ENCODE measurements at places on chromosomes 2 and 18.

GRCh38 chr18:62954366-62954765, 239.0 kb downstream of the PHLPP1 start:
- DNase-seq = no peak

- DNase-seq = no peak
Measured at GRCh38 chr18:7303316-7304060, 72.6 kb downstream of the LRRC30 start.

- DNase-seq = no peak
Measured at GRCh38 chr2:12054956-12055618, 308.7 kb downstream of the LPIN1 start.

GRCh38 chr2:206084870-206085741, 868 bp downstream of the INO80D start:
- no peak for DNase-seq

GRCh38 chr2:112688086-112688880, 32.5 kb upstream of the NT5DC4 start:
- DNase-seq = no peak

DNA sequence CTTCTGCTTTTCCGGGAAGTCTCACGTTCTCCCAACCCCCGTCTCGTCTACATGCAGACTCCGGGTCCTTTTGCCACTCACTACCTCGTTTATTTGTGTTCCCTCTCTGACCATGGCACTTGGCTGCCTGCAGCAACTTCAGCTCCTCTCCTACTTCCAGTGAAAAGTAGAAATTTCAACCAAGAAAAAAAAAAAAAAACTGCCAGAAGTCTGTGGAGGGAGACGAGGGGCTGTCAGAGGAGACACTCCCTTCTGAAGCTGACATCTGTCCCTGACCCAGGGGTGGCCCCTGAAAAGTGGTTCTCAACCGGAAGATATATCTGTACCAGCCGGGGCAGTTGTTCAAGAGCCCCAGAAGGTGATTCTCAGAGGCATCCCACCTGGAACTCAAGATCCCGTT, 742 bp upstream of the MYO5B start:
- no peak for DNase-seq

GRCh38 chr2:53217250-53217649, 550.4 kb upstream of the CHAC2 start:
- no peak for DNase-seq

GRCh38 chr2:33907866-33908265, 308.8 kb upstream of the FAM98A start:
- DNase-seq = no peak

DNA sequence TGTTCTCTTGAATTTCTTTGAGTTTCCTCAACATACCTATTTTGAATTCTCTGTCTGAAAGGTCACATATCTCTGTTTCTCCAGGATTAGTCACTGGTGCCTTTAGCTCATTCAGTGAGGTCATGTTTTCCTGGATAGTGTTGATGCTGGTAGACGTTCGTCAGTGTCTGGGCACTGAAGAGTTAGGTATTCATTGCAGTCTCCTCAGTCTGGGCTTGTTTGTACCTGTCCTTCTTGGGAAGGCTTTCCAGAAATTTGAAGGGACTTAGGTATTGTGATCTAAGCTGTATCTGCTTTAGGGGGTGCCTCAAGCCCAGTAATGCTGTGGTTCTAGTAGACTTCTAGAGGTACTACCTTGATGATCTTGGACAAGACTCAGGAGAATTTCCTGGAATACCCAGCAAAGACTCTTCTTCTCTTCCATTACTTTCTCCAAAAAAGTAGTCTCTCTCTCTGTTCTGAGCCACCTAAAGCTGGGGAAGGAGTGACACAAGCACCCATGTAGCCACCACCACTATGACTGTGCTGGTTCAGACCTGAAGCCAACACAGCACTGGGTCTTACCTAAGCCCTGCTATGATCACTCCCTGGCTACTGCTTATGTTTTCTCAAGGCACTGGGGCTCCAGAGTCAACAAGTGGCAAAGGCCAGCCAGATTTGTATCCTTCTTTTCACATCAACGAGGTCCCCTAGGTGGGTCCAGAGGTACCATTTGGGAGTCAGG, 852.0 kb downstream of the BCL11A start:
- DNase-seq = no peak

DNA sequence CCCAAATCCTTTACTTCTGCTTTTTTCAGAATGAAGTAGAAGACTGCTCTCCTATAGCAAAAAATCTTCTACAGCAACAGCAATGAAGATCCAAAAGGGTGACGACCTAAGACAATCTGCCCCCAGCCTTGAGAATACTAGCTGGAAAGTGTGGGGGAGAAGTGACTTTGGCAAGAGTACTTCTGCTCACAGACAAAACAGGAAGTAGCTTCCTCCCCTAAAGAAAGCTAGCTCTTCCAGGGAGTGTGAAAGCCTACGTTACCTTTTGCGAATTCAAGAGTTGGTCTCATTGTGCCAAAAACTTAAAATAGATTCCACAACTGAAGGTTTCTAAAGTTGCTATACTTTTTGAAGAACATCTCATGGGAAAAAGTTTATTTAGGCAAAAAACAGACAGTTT, 1069.2 kb upstream of the CHAC2 start:
- DNase-seq = peak; percentile 75

- peak; percentile 67 for DNase-seq
Measured at GRCh38 chr18:79577451-79578395, 101.9 kb upstream of the CTDP1 start.

DNA sequence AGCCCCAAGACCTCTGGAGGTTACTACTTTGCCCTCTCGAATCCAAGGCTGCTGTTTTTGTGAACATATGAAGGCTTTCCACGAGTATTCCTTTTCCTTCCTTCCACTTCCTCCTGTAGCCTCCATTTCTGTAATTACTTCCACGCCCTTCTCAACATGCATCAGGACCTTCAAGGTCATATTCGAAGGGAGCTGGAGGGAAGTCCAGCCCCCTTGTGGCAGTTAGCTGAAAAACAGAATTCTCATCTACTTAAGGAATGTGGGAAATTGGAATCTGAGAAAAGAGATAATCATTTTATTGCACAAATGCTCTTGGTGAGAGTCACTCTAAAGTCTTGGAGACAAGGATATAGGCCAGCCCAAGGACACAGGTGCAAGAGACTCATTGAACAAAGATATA, 1000.2 kb downstream of the TDRD15 start:
- no peak for DNase-seq

GRCh38 chr2:134290358-134290757, 36.5 kb downstream of the MGAT5 start:
- DNase-seq = peak; percentile 82

DNA sequence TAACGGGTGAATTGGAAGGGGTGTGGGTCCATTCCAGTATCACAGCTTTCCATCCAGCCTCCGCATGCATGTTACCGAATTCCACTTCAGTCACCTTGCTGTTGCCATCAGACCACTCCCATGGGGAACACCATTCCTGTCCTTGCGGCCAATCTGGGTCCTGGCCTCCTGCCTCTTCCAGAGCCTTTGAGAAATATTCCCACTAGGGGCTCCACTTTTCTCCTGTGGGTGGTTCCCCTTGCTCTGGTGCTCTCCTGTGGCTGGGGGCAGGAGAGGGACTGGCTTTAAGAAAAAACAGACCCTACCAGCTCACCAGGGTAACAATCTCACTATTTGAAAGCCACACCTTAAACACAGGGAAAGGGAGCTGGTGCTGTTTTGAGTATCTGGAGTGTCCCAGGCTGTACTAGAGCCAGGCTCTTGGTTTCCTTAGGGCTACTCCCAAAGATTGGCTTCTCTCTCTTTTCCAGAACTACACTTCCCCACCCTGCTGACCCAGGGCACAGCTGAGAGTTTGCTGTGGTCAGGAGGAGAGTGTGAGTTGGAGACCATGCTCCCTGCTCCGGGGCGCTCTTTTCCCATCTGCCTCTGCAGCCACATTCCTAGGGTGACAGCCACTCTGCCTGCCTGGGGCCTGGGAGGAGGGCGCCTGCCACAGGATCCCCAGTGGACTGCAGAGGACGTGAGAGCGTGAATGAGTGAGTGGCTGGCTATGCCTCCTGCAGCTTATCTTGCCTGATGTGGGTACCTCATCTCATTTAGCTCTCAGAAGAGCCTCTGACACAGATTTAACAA, 460.8 kb upstream of the HS6ST1 start:
- no peak for DNase-seq

DNA sequence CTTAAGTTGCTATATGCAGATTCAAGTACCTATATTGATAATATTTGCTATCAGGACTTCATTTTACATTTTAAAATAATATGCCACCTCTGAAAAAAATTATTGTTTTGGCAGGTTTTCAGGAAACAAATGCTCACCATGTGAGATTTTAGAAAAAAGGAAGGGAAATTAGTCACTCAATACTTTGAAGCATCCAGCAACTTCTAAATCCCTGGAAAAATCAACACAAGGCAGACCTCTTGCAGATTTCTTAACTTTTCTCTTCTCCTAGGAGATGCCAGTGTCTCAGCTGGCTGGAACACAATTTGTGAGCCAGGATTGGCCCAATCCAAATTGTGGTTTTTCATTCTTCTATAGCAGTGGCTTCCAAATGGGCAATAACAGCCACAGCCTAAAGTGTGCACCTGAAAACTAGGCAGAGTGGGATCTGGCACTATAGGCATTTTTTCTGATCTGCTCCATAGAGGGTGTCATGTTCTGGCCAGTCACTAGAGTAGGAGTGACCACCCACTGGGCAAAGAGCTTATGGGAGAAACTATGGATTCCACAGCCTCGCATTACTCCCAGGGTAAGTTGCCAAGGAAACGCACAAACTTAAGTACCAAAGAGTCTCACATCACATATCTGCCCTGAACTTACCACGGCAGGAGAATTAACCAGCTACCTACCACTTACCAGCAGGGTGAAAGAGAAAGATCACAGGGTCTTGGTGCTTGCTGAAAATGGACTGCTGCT, 28.1 kb upstream of the THOC1 start:
- DNase-seq = no peak

DNA sequence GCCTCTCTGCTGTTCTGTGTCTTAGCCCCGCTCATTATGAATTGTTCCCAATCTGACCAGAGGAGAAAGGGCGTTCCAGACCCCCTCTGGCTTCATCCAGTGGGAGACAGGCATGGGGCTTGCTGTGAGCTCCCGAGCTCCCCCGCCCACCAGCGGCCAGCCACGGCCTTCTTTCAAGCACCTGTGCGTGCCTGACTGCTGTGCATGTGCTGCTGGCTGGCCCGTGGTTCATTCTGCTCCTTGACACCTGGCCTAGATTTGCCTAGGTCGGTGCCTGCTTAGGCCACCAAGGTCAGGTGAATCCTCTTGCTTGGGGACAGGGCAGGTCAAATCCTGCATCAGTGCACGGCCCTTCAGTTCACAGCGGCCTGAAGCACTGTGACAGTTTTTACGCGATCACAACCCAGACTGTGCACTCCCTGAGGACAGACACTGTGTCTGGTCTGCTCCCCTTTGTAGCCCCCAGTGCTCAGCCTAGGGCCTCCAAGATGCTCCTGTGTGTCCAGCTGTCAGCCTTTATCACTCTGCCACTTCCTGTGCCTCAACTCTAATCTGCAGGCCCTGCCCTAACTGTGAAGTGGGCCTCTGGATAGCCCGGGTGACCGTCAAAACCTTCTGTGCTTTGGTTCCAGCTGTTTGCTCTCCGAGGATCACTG, 3.6 kb upstream of the LPIN1 start:
- no peak for DNase-seq

DNA sequence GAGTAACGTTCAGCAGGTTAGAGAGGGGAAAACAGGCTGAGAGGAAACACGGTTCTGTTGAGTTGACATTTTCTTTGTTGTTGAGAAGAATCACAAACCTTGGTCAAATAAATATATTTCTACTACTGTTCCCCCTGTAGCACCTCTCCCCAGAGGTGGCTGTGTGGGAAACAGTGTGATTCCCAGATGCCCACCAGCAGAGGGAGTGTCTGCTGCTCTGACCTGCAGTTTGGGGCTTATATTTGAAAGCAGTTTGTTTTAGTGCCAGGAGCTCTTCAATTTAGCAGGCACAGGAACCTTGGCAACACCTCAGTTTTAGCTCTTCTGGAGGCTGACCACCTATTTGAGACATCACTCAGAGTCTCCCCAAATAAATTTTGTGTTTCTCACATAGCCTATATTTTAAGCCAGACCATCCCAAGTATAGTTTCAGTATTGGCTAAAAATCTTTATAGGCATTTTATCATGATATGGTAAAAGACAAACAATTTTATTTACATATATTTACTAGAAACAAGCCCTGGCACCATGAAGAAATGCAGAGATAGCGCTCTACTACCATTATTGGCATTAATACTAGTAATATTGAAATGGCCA, 75.7 kb downstream of the PIK3C3 start:
- DNase-seq = no peak

GRCh38 chr18:26706911-26707351, 158.6 kb downstream of the AQP4 start:
- DNase-seq = peak; percentile 20

DNA sequence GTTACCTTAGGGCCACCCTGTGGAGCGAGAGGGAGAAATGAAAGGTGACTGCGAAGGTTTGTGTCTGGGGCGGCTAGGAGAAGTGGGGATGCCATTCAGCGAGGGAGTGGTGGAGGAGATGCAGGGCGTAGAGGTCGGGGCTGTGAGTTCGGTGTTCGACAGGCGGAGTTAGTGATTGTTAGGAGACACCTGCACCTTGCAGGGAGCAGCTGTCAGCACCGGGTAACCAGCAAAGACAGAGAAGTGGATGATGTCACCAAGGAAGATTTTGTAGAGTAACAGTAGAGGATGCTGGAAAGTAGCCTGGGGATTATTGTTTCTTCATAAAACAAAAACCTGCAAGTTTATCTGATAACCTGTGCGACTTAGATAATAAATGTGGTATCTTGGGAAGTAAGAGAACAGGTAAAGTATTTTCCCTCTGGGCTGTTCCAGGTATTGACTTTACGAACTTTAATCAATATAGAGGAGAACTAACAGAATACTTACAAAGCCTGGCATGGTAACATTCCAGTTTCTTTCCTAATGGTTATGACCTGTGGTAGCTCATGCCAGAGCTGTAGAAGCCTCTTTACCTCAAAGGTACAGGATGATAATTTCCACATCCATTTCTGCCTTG, 63.8 kb downstream of the SPTBN1 start:
- DNase-seq = no peak

DNA sequence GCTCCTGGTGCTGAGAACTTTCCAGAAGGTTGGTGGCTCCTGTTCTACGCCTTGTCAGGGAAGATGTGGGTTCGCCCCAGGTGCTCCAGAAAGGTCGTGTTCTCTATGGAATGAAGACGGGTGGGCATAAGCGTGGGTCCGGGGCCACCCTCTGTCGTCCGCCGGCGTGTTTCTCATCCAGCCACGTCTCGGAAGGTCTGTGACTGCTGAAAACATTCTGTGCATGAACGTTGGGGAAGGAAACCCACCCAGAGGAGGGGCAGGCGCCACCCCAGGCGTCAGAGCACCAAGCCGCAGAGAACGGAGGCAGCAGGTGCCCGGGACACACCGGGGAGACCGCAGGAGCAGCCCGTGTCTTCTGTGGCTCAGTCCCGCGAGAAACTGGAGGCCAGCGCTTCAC, 118.2 kb downstream of the RTP5 start:
- DNase-seq = no peak

Data from MV-4-11 (cell line).